ENCODE measurements at places on chromosomes 2 and 18. TPM values are rescaled to one million over a fixed set of nuclear protein-coding genes. Genes with fewer than 3 reads are reported as not detected.

- DNase-seq = no peak
Observed at GRCh38 chr2:14944562-14945346, 312.2 kb downstream of the LRATD1 start.

DNA sequence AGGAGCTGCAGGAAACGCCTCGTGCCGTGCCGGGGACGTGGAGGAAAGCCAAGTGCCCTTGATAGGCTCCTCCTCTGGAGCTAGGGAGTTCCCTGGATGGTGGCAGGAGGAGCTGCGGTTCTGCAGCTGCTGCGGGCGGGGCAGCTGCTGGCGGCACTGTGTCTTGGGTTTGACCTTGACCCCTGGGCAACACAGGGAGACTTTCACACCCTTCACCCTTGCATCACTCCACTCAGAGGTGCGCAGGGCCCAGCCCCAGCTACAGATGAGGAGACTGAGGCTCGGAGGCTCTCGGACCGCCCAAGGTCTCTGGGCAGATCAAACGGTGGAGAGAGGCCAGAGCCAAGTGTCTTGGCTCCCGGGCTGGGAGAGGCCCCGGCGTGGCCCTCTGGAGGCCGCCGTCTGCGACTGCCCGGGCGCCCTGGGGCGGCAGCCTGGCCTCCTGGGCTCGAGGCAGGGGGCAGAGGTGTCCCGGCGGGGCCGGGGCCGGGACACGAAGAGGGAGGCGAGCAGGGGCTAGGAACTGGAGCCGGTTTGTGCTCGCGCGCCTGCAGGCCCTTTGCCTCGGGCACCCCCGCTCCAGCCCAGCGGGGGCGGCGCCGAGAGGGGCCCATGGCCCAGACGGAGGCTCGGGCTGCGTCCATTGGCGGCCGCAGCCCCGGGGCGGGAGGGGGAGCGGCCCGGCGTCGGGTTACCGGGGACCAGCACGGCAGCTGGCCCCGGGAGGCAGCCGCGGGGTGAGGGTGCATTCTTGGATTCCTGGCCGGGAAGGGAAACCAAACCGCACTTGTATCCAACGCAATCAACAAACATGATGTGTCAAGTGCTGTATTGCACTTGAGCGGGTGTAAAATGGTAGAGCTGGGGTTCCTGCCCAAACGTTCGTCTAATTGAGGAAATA lies 129.6 kb upstream of the SLC1A4 start:
- no peak for DNase-seq

GRCh38 chr2:222756951-222757650 lies 85.6 kb downstream of the MOGAT1 start:
- DNase-seq = no peak

GRCh38 chr2:119449521-119449920 lies 17.9 kb downstream of the TMEM37 start:
- DNase-seq = no peak

EPB41L3 gene
- total RNA-seq = 61.2 TPM

DNA sequence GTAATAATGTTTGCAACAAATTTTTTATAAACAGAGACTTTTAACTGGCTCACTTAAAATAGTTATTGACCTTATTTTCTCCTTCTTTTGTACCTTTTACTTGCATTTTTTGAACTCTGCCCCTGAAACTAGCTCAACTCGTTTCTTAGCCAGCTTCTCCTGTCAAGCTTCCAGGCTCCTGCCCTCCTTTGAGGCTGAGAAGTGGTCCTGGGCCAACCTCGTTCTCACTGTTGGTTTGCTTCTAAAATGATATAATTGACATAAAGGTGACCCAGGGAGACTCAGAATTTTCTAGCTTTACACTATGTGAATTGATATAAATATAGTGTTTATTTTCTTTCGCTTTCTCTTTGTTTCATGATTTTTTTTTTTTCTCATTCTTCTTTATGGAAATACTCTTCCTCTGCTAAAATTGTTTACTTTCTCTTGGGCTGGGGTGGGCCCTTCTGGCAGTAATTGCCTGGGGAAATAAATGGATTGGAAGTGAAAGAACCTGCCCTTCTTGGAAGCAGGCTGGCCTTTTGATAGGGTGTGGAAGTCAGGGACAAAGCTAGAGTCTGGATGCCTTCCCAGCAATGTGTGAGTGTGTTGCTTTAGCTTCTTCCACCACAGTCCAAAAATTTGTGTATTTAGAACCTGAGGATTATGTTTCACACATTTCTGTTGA lies 30.7 kb downstream of the GPD2 start:
- peak; percentile 17 for DNase-seq

DNA sequence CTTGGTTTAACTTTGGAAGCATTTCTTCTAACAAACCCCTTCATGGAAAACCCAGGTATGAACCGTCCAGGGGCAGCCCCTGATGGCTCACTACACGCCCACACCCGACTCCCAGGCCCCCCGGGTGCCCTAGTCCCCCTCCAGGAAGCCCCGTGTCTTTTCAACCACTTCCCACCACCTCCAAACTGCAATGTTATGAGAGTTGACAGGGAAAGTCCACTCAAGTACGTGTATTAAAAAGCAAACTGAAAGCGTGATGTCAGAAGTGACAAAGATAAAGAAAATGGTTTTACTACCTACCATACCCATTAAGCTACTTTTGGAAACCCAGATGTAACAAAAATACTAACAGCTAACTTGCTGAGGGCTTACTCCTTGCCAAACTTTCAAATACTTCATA lies 51.5 kb downstream of the L3MBTL4 start:
- no peak for DNase-seq
